ENCODE measurements at places on chromosomes 12 and 14. TPM values are rescaled to one million over a fixed set of nuclear protein-coding genes. Genes with fewer than 3 reads are reported as not detected.

GRCh38 chr12:48451372-48451771 lies 21.0 kb upstream of the ANP32D start:
- no peak for DNase-seq

SAMD15 gene
- total RNA-seq, result 0.44 TPM

DNA sequence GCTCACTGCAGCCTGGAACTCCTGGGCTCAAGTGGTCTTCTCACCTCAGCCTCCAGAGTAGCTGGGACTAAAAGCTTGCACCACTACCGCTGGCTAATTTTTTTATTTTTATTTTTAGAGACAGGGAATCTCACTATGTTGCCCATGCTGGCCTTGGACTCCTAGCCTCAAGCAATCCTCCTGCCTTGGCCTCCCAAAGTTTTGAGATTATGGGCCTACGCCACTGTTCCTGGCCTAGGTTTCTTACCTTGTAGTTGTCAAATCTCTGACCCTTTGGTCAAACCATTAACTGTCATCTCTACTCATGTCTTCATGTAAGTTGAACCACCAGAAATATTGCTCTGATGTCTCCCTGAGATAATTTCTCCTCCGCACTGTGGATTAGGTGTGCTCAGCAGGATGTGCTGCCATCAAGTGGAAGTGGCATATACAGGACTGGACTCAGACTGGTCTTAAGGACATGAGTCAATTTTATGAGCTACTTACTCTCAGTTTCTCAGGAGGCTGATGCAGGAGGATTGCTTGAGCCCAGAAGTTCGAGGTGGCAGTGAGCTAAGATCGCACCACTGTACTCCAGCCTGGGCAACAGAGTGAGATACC lies 28.5 kb downstream of the ACTR6 start:
- no peak for DNase-seq

SLC4A8 gene
- total RNA-seq, result 0.80 TPM

KRT71 gene
- total RNA-seq, result not detected

DNA sequence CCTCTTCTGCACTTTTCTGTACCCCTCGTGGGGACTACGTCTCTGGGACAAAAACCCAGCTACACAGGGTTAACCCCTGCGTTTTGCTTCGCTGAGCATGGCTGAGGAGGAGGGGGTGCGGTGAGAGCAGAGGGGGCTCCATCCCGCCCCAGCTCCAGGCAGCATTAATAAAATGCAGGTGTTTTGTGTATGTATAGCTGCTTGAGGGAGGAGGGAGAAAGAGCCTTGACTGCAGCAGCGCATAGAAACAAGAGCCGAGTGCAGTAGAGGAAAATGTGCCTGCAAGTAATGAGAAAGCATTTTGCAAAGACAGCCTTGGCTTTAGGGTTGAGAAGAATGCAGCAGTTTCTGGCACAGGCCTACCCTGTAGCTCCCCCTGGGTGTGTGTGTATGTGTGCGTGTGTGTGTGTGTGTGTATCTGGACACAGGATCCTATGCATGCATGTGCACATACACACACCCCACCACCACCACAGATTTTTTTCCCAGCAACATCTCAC lies 103.9 kb downstream of the ZFP36L1 start:
- DNase-seq, result peak; percentile 95

HOXC12 gene
- not detected for total RNA-seq

DNA sequence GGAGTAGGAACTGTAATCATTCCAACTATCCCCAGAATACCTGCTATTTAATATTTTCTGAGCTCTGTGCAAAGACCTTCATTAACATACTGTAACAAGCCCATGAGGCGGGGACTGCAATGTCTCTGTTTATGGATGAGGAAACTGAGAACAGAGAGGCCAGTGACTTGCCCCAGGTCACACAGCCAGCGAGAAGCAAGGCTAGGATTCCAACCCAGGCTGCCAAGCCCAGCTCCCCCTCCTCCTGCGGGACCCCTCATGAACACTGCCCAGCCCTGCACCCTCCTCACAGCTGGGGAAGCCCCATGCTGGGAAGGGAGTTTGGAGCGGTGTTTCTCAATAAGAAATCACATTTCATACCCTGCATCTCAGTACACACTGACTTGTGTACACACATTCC lies 10.9 kb downstream of the HVCN1 start:
- DNase-seq, result no peak

DNA sequence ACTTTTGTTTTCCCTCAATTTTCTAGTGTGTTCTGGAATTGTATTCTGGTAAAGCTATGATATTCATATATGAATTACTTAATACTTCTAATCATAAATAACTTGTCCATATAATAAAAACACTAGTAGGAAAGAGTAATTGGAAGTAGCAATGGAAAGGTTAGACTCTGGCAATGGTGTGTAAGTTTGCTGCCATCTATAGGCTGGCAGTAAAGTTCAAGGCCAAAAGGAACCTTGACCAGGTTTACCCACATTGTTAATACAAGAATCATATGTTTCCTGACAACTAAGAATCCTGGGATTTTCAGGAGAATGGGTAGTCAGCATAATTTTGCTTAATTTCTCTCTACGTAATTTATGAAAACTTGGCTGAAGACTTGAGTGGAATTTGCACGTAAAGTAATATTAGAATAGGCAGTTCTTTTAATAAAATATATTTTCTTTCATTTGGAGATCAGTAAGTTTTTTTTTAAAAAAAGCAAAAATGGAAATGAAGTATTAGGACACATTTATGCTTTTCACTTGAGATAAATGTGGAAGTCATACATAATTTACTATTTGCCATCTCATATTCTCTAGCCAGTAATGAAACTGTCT lies 926.7 kb downstream of the GALC start:
- DNase-seq, result no peak

EFS gene
- total RNA-seq, result 20.8 TPM

KRT7 gene
- total RNA-seq, result 0.31 TPM

MYF6 gene
- total RNA-seq, result 105 TPM

DNA sequence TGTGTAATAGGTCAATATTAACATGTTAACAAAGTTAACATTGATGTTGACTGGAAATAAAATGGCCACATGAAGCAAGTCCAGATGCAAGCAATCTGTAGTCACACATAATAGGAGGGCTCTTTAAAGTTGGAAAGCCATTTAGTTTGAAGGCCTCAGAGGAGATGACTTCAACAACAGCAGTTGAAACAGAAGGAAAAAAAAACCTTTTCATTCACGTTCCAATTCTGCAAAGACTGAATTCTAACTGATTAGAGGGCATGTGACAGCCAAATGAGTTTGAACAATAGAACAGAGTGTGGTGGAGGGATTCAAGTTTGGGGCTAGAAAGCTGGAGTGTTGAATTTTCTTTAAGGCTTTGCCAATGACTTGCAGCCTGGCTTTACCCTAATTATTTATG lies 41.5 kb upstream of the DAAM1 start:
- no peak for DNase-seq

- DNase-seq, result peak; percentile 98
Observed at GRCh38 chr12:13178568-13179210, 17.8 kb upstream of the EMP1 start.

DNA sequence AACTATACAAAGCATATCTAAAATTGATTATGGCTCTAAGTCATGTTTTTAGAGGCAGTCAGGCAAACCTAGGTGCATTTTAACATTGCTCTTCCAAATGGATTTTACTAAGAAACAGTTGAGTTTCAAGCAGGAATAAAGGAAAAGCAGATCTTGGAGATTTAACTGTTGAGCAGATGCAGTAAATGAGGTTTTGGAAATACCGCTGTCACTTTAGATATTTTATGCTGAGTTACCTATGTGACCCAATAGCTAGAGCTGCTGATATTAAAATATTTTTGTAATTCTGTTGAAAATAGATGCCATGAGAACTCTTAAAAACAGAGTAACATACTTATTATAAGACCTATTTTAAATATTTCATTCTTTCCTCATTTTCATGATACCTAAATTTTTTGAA lies 181.4 kb downstream of the SYT1 start:
- no peak for DNase-seq

DNA sequence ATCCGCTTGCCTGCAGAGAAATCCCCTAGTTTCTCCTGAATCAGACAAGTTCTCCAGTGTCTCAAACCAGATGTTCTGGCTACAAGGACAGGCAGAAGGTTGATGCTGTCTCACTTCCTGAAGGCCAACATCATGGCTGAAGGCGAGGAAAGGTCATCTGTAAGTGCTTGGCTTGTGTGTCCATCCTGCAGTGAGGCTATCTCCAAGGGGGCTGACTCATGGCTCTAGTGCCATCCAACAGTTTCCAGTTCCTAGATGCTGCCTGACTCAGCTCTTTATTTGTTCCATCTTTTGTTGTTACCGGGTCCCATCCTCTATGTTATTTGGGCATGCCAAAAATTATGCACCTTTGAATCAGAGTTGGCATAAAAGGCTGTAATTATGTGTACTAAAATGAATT lies 232.1 kb upstream of the TBX3 start:
- DNase-seq, result peak; percentile 42

AHSA1 gene
- total RNA-seq, result 95.0 TPM

GRCh38 chr12:54475537-54475936 lies 2.1 kb upstream of the GTSF1 start:
- no peak for DNase-seq

Measured in muscle of leg (tissue), 16 donors.